ENCODE measurements at places on chromosomes 1 and 21. TPM values are rescaled to one million over a fixed set of nuclear protein-coding genes. Genes with fewer than 3 reads are reported as not detected.
A peak's percentile ranks its signal among the peaks of the same experiment; 100 is the strongest.

- DNase-seq = no peak
These were observed 170.6 kb downstream of the NPHP4 start for GRCh38 chr1:5821540-5822176.

GRCh38 chr21:44551340-44551961, at the start of gene KRTAP10-2:
TSS of gene KRTAP10-2 (minus strand) at chr21:44551505. CDS start at chr21:44551458, 47 bp downstream.
- DNase-seq = no peak

GRCh38 chr21:44427241-44428120, 27.8 kb upstream of the LRRC3 start:
- DNase-seq = peak; percentile 37

DNA sequence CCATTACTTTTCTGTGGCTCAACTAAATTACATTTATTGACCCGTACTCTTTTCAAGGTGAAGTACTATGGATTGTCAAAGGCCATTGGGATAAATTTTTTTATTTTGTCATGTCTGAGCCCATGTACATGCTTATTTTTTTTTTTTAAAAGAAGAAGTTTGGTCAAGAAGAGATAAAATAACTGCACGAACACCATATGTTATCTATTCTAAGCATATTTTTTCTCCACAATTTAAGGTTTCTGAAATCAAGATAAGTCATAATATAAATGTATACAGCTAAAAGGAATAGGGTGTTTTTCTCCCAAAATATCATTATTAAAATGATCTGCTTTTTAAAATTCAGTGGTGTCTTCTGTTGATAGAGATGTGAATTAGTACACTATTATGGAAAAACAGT, 35.0 kb upstream of the SH2D1B start:
- DNase-seq = no peak

The RRP1 gene
- 16.5 TPM for total RNA-seq

Data from breast epithelium (tissue), 4 donors.